Renal pelvis (tissue), 12 donors: ENCODE measurements at places on chromosomes 11 and 22.

- DNase-seq: no peak
These were observed 18.7 kb upstream of the BDNF start for GRCh38 chr11:27718863-27719545.

DNA sequence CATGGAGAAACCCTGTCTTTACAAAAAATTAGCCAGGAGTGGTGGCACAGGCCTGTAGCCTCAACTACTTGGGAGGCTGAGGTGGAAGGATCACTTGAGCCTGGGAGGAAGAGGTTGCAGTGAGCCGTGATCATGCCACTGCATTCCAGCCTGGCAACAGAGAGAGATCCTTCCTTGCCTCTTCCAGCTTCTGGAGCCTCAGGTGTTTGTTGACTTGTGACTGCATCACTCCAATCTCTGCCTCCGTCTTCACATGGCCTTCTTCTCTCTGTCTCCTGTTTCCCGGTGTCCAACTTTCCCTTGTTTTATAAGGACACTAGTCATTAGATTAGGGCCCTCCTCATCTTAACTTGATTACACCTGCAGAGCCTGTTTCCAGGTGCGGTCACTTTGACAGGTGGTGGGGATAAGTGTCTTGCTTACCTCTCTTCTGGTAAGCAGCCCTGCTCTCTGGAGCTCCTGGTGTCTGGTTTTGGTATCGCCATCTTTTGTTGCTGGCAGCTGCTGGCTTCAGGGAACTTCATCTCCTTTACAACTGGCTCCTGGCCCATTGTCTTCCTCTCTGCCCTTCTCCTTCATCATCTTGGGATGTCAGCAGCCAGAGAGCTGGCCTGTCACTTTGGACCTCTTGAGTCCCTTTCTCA is 8.2 kb upstream of the USP2 start:
- no peak for DNase-seq

GRCh38 chr11:19890308-19890707 is 177.7 kb downstream of the NAV2 start:
- DNase-seq: no peak

DNA sequence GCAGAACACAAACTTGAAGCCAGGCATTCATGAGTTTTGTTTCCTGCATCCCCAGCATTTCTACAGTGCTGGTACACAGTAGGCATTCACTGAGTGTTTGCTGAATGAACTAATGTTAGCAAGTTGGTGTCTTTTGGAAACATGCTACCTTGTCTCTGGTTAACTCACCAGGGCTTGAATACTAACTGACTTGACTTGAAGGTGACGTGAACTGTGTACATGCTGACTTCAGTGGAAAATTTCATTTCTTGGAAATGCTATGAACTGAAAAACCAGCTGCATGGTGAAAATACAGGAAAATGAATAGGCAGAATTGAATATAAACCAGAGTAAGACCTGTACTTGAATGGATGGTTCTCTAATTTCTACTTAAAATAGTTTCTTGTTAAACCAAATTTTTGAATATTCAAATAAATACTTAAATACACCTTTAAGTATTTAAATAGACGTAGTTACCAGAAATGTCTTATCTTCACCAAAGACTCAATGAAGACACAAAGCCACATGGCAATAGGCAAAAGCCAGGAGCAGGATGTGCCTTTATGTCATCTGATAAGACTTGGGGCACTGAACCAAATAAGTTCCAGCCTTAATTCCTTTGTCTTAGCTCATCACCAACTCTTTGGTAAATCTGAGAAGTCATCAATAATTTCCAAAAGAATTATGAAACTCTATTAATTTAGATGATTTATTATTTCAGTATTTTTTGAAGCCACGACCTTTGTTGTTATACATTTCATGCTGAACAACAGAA is 39.7 kb upstream of the POU2AF2 start:
- DNase-seq: no peak

GRCh38 chr11:108929241-108929640 is 264.4 kb downstream of the DDX10 start:
- DNase-seq: no peak

DNA sequence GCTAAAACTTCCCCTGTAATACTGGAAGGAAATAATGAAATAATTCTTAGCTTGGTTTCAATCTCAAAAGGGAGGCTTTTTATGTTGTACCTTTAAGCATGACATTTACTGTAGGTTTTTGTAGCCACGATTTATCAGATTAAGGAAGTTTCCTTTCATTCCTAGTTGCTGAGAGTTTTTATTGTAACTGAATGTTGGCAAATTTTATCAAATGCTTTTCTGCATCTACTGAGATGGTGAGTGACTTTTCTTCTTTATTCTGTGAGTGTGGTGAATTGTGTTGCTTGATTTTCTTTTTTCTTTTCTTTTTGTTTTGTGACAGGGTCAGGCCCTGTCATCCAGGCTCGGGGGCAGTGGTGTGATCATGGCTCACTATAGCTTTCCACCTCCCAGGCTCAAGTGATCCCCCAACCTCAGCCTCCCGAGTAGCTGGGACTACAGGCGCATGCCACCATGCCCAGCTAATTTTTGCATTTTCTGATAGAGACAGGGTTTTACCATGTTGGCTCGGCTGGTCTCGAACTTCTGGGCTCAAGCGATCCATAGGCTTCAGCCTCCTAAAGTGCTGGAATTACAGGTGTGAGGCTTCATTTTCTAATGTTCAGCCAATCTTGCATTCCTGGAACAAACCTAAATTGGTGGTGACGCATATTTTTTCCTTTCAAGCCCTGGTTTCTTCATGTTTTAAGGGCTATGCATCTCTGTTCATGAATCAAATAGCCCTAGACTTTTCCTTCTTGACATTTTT is 26.2 kb downstream of the SUSD2 start:
- DNase-seq: no peak

- DNase-seq: no peak
These were observed 87.2 kb downstream of the PLEKHA7 start for GRCh38 chr11:16926883-16927626.

- DNase-seq: no peak
These were observed 40.1 kb upstream of the SCN3B start for GRCh38 chr11:123694551-123694950.

DNA sequence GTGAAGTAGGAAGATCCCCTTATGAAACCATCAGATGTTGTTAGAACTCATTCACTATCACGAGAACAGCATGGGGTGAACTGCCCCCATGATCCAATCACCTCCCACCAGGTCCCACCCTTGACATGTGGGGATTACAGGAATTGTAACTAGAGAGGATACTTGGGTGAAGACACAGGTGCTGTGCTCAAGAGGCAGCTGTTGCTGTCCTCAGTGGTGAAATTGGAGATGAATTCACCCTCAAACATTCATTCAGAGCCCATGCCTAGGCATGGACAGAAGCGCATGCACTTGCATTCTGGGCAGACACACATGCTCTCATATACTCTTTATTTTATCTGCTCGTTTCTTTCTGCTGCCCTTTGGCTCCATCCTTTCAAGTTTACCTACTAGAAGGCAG is 385.0 kb downstream of the INSC start:
- no peak for DNase-seq

GRCh38 chr11:99494065-99494464 is 473.3 kb downstream of the CNTN5 start:
- DNase-seq: no peak

- no peak for DNase-seq
These were observed 5.1 kb downstream of the CD82 start for GRCh38 chr11:44570411-44571155.

GRCh38 chr11:84558085-84558905 is 1068.8 kb downstream of the DLG2 start:
- peak; percentile 42 for DNase-seq

DNA sequence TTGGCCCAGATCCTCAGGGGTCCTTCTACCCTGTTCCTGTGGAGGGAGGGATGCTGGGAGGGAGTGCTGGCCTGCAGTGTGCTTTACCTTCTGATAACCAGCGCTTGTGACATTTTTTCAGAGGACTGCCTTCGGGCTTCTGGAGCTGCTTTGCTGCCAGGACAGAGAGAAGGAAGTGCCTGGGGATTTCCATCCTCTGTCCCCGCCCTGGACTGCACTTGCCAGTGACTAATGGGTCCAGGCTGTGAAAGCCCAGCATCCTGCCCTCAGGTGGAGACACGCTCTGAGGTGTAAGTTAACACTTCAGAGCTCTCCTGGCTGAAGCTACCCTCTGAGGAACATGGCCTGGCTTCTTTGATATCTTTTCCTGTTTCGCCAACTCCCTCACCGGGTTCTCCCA is 158.7 kb upstream of the SYT13 start:
- no peak for DNase-seq

GRCh38 chr11:125886997-125887372 is 483 bp upstream of the HYLS1 start:
- peak; percentile 21 for DNase-seq

DNA sequence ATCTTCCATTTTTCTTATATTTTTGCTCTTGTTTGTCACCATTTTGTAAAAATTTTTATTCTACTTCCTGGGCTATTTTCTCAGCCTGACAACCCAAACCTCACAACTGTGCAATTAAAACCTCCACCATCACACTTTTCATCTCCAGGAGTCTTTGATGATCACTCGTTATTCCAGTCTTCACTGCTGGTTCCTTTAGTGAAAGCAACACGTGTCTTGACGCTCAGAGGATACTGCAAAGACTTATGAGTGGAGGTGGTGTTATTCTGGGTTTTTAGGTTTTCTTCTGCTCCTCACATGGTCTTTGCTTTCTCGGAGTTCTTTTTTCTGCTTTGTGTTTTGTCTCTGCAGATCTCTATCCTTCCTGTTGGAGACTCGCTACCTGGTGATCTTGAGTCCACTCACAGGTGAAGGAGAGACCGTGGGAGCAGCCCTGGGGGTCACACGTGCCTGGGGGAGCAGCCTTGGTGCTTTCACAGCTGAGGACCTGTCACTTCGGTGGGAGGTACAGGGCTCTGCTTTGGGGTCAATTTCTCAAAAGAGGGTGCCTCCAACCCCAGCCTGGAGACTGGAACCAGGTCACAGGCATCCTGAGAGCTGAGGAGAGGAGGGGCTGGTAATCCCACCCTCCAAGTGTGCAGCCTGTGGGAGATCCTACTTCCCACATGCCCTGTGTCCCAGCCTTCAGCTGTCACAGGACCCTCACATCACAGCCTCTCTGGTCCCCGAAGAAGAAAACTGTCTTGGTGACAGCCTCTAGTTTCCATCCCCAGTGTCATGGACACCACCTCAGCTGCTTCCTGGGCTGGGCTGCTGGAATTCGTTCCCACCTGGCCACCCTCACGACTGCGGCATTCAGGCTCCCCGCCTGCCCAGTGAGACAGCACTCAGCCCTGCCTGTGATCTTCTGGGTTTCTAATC is 11.0 kb downstream of the SULT4A1 start:
- no peak for DNase-seq

DNA sequence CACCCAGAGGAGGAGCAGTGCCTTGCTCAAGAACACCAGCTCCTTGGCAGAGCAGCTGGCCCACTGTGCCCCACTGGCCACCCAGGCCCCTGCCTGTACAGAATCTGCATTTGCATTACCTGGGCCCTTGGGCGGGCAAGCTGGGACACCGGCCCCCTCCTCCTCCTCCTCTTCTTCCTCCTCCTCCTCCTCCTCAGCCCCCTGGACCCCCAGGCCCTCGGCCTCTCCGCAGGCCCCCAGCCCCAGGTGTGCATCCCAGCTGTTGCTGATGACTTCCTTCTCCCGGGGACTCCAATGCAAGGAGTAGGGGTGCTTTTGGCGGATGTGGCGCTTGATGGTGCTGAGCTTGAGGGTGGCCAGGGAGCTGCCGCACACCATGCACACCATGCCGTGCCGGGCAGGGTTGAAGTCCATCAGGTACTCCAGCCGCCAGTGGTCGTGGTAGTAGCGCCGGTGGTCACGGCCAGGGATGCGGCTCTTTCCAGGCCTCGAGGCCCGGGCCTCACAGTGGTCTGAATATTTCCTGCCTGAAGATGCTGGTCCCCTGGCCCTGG is 2.8 kb downstream of the ZFTA start:
- no peak for DNase-seq

- no peak for DNase-seq
These were observed 27.9 kb downstream of the PRMT3 start for GRCh38 chr11:20415432-20415831.

- no peak for DNase-seq
These were observed 170.0 kb upstream of the PDGFD start for GRCh38 chr11:104333977-104334376.

GRCh38 chr11:521177-521688 is 14.1 kb downstream of the HRAS start:
- no peak for DNase-seq

DNA sequence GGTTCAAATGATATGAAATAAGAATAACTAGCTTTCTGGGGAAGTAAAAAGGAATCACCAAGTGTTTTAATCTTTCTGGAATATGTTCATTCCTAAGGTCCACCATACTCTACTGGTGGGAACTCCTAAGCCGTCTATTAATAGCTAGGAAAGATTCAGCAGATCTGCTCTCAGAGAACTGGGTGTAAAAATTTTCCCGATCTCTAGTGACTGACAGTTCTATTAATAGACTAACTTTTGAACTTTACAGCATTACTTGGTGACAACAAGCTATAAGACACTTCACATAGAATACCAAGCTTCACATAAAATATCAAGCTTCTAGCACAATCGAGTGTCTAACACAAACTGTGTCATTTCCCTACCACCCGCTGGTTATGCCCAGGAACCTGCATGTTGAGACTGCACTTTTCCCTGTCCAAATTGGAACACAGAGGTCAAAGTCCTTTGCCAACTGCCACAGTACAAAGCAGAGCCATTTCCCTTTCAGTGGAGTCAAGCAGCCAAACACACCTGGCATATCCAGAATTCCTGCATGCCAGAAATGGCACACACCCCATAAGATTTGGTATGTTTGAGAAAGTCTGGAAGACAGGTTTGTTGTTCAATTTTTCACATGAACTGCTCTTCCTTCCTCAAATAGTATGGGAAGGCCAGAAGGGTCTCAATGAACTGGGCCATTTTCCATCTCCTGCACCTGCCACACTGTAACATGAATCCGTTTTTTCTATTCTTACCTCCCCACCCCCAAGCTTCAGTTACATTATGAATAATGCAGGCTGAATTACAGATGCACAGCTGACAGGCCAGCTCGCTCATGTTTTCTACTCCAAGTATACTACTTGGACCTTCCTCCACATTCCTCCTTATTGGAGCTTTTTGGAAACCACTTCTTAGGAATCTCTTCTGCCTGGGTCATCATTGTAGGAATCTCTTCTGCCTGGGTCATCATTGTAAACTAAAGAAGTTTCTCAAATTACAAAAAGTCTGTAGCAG is 3.7 kb downstream of the OSBP start:
- no peak for DNase-seq

DNA sequence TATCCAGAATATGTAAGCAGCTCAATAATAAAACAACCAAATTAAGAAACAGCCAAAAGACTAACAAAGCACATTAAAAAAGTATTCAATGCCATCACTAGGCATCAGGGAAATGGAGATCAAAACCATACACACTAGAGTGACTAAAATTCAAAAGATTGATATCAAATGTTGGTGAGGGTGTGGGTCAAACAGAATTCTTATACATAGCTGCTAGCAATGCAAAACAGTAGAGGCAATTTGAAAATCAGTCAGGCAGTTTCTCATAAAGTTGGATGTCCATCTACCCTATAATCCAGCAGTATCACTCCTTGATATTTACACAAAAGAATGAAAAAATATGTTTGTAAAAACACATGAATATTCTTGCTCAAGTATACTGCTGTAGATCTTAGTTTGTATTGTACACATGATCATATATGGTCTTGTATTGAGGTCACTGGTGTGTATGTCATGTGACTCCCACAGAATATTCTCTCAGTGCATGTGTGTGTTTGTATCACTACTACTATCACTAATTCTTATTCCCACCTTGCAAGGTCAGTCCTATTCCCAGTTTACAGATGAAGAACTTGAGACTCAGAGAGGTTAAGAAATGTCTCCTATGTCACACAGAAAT is 54.9 kb downstream of the SLC5A1 start:
- DNase-seq: no peak

- DNase-seq: no peak
These were observed 132.7 kb upstream of the NAV2 start for GRCh38 chr11:19579957-19580356.

GRCh38 chr22:49964136-49965090 is 3.8 kb downstream of the PIM3 start:
- no peak for DNase-seq
